Activated CD4-positive, alpha-beta T cell treated with anti-CD3 and anti-CD28 coated beads, Interleukin-2, amount 10 ng/mL, durations not matched to agents 24 days and 14 days (primary cell): ENCODE measurements at places on chromosomes 4 and X.

DNA sequence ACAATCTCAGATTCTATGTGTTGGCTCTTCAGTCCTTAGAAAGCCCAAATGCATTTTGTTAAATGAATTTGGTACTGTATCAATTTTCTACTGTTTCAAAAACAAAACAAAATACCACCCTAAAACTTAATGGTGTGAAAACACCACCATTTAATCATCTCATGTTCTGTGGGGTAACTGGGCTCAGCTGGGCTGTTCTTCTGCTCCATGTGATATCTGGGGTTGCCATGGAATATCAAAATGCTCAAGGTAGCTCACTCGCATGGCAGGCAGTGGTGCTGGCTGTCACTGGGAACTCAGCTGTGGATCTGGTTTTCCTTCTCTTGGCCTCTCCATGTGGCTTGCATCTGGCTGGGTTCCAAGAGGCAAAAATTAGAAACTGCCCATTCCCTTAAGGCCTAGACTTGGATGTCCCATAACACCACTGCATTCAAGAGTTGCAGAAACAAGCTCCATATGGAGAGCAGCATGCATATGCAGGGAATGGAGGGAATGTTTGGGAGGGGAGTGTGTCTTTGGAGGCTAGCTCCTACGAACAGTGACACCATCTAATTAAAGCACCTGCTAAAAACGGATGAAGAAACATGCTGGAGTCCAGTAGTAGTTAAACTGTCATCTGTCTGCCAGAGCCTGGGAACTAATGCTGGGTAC lies 279.2 kb downstream of the STK32B start:
- DNase-seq: no peak

- DNase-seq: no peak
Measured at GRCh38 chr4:70300215-70300614, 34.6 kb upstream of the CABS1 start.

- DNase-seq: peak; percentile 66
Measured at GRCh38 chrX:1231850-1232465, 19.5 kb upstream of the CRLF2 start.

DNA sequence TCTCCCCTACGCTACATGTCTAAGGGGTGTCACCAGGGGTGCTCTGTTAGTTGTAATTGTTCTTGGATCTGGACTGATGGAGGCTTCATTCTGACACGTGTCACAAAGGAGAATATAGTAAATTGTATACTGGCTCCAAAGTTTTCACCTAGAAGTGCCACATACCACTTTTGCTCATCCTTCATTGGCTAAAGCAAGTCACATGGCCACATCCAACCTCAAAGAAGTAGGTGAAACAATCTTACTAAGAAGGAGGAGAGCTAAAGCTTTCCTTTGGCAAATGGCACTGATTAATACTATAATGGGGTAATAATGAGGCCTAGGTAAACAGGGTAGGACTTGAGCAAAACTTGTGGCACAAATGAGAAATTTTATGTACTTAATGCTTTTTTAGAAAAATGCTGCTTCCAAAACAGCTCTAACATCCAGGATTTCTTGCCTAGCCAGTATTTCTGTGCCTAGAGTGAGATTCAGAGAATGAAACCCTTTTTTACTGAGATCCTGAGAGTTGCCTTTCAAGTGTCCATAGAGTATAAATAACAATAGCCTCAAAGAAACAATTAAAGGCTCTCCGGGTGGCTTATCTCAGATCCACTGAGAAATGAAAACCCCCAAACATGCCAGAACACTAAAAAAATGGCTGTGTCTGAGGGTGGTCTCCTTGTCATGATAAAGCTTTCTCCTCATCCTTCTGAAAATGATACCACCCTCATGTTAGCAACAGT lies 34.7 kb downstream of the NHS start:
- no peak for DNase-seq

DNA sequence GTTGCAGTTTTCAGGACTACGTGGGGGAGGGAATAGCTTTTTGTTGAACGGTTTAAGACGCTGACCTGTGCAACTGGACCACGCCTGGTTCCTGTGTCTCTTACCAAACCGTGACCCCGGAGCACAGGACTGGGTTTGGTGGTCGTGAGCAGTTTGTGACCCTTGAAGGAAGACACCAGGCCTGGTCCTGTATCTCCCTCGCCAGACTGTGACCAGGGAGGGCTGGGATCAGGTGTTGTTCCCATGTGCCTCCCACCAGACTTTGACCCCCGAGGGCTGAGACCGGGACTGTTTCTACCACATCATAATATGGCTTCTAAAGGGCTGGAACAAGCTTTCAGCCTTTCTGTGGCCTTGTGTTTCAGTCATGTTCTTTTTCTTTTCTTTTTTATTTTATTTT lies 683 bp downstream of the EBP start:
- peak; percentile 58 for DNase-seq

DNA sequence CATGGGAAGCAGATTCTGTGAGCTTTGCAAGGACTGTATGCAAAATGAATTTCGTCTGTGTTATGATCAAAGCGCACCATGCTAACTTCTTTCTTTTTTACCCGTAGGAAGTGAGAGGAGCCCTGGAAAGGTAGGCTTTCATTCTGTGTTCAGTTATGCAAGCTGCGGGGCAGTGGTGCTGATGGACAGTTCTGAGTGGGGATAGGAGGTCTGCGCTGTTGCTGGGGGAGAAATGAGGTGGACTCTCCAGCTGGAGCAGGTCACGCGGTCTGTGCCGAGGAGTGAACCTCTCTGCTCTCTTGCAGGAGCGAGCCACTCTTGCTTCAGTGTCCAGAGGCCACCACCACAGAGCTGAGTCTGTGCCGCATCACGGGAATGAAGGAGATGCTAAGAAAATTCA lies 4.5 kb downstream of the TRIML1 start:
- DNase-seq: no peak

GRCh38 chr4:177239878-177240277 lies 69.8 kb upstream of the NEIL3 start:
- DNase-seq: no peak

DNA sequence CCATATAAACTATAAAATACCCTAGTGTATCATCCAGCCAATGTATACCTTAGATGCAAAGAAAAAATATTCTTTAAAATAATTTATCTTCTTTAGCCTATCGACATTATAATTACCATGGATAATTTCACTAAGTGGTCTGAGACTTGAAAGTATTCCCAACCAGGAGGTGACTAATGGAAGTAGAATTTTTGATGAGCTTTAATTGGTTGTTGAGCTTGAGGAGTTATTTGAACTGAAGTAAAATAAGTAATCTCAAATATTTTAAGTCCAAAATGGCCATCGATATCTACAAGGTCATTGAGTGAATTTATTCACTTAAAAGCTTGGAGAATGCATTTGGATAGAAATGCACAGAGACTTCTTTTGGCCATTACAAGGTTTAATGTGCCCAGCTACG lies 436.2 kb downstream of the TLL1 start:
- DNase-seq: no peak

- no peak for DNase-seq
Measured at GRCh38 chrX:19347916-19348315, 4.2 kb downstream of the PDHA1 start.

GRCh38 chr4:86482306-86483172 lies 111.6 kb upstream of the PTPN13 start:
- no peak for DNase-seq

DNA sequence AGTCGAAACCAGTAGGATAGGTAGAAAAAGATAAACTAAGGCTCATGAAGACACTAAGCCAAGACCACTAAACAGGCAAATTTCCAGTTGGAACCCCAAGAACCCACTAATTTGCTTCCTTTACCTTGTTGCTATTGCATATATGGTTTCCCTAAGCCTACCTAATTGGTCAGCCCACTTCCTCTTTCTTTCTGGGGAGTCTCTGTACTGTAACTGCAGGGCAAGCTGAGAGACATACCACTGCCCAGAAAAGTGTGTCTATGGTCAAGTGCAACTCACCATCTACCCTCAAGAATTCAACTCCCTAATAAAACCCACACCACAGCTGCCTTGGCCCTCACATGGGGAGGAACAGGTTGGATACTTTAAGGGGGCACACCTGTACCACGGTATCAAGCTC lies 28.6 kb downstream of the IDS start:
- DNase-seq: no peak

GRCh38 chr4:145480257-145480656 lies 1.4 kb upstream of the SMAD1 start:
- DNase-seq: no peak

DNA sequence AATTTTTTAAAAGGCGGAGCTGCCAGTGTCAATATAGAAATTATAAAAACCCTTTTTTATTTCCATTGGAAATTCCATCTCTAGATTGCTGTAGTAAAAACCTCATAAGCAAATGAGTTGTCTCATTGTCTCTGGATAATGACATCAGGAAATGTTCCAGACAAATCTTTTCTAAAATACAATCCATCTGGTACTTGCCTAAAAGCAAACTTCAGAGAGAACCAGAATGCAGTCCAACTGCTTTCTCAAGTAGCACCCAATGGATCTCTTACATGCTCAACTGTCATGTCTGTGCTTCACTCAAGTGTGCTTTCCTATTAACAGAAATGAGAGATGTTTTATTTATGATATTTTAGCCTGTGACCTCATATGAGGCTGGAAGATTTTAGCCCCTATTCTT lies 399.6 kb upstream of the NDST3 start:
- no peak for DNase-seq

DNA sequence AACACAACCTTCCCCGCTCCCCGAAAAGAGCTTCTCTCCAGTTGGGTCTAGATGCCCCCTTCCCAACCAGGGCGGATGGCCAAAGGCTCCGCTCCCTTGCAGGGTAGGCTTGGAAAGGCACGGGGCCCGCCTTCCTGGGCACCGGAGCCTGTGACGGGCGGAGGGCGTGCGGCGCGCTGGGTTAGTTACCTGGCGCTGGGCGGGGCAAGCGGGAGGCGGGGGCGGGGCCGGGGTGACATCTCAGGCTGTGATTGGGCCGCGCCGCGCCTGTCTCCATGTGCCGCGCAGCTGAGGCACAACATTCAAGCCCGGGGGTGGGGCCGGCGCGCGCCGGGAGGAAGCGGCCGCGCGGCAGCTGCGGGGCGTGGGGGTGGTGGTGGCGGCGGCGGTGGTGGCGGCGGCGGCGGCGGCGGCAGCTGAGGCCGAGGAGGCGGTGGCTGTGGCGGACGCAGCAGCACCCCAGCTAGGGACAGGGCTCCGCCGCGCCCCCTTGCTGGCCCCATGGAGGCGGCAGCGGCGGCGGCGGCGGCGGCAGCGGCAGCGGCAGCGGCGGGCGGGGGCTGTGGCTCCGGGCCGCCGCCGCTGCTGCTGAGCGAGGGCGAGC lies at the start of gene REPS2:
Gene REPS2, plus strand, starts transcription at position 298 of the 604 bp plus-strand sequence. Its CDS starts 204 bp downstream, at position 502.
- peak; percentile 85 for DNase-seq

GRCh38 chrX:110450050-110450449 lies 91.4 kb downstream of the RTL9 start:
- peak; percentile 83 for DNase-seq

DNA sequence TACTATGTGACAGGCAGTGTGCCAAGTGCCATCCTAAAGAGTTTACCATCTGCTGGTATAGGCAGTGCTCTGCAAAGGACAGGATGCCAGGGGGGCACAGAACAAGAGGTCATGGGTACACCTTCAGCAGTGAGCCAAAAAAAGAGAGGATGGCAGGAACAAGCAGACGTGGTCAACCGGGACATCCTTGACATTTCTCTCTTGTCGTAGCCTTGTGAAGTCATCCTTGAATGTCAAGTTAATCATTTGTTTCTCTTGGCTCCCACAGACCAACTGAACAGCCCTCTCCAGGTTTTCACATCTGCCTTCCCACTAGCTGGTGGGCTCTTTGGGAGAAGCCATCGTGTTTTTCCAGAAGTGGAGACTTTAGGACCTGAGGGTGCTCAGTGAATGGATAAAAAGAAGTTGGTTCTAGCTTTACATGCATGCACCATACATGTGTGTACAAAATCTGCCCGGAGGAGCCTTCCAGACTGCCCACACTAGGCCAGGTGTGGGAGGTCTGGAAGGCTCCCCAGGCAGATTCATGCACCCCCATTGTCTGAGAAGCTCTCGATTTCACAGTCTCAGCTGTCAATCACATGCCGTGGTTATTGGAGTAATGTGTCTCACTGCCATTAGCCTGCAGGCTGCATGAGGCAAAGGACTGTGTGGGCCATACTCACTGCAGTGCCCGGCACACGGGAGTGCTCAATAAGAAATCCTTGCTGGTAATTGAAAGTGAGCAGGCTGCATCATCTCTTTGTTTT lies 16.4 kb downstream of the PNMA6F start:
- peak; percentile 12 for DNase-seq

GRCh38 chrX:11888421-11888820 lies 130.4 kb downstream of the MSL3 start:
- DNase-seq: no peak

GRCh38 chrX:46737462-46737861 lies 21.5 kb downstream of the SLC9A7 start:
- no peak for DNase-seq

- no peak for DNase-seq
Measured at GRCh38 chr4:1597021-1597931, 86.8 kb downstream of the FAM53A start.

- DNase-seq: no peak
Measured at GRCh38 chrX:68536429-68536828, 37.6 kb downstream of the YIPF6 start.

DNA sequence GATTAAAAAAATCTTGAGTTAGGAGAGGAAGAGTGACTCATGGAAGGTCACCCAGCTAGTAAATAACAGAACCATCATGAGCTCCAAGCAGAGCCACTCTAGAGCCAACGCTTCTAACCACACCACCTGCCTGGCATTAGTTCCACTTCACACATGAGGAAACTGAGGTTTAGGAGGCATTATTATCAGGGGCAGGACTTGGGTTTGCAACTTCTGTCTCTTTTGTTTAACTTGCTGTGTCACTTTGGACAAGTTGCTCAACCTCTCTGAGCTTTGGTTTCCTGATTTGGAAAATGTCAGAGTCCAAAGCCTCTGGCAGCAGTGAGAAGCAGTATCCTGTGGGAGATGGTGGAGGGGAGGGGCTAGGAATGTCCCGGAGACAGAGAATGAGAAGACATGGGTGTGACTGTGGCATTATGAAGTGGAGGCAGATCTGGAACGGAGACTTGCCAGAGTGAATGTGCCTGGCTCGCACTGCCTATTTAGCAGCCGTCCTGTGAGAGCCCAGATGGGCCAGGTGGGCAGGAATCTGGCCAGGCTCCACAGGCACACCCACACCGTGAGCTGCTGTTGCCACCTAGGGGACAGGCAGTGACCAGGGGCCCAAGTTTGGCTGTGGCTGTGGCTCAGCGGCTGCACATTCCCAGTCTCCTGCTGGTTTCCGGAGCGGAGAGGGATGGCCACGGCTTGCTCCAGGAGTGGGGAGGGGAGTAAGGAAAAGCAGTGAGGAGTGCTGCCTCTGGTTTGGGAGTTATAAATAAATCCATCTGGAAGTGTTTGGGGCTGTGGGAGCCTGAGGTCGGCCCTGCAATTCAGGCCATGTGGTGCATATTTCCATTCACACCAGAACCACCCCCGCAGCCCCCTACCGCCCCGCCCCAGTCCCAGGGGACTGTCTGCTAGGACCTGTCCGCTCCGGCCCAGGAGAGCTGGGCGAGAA lies 93.4 kb downstream of the NHSL2 start:
- no peak for DNase-seq

DNA sequence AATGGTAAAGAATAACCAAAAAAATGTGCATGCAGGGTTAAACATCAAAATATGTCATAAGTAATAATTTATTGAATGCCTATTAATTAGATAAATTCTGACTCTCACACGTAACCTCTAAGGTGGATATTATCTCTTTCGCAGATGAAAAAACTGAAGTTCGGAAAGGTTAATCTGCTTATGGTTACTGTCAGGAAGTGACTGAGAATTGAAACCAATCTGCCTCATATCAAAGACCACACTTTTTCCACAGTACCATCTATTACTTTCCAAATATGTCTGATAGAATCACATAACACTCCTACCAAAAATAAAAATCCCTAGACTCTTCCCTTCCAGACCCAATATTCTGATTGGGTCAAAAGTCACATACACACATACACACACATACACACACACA lies 6.2 kb downstream of the CHIC2 start:
- DNase-seq: no peak
